ENCODE measurements at places on chromosomes 1 and 21.

DNA sequence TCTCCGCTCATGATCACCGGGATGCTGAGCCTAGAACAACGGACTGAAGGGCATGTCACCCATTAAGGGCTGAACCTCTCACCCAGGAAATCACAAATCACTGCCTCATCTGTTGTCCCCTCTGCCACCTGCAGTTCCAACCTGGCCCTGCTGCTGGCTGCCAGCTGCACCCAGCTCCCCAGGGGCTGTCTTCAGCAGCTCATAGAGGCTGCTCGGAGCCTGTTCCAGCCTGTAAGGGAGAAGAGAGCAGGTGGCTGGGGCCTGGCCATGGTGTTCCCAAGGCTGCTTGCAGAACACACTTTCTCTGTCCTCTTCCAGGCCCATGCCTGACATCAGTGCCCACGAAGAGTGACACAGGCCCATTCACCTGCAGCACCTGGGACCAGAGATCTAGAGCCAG, 44.5 kb upstream of the DISP3 start:
- no peak for DNase-seq

GRCh38 chr1:192984080-192984479, 75.1 kb downstream of the UCHL5 start:
- DNase-seq = no peak

GRCh38 chr1:193676996-193677549, 490.7 kb upstream of the B3GALT2 start:
- no peak for DNase-seq

DNA sequence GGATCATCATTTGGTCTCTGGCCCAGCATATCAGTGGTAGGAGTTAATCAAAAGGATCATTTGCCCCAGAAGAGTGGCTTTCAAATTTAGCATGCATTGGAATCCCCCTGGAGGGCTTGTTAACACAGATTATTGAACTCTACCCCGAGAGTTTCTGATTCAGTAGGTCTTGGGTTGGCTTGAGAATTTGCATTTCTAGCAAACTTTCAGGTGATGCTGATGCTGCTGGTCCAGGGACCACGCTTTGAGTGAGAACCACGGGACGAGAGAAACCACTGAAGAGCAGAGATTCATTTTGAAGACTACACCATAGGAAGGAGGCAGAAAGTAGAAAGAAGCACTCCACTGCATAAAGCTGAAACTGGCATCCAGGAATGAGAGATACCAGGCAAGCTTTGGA, 81.3 kb upstream of the DUSP10 start:
- DNase-seq = no peak

DNA sequence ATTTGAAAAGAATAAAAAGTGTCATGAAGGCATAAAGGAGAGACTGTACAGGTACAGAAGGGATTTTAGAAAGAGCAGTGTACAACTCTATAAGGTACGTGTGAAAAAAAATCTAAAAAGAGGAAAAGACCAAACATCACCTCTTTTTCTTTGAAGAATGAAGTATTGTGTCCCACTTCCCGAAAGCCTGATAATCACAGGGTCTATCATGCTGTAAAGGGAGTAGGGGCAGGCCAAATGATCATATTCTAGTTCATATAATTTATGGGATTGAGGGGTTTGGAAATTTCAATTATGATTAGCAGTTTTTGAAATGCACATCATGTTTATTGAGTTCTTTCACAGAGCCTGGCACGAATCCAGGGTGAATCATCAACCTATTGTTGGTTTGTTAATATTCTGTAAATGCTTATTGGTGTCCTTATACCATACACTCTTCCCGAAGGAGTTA, 910 bp upstream of the RERE start:
- no peak for DNase-seq

DNA sequence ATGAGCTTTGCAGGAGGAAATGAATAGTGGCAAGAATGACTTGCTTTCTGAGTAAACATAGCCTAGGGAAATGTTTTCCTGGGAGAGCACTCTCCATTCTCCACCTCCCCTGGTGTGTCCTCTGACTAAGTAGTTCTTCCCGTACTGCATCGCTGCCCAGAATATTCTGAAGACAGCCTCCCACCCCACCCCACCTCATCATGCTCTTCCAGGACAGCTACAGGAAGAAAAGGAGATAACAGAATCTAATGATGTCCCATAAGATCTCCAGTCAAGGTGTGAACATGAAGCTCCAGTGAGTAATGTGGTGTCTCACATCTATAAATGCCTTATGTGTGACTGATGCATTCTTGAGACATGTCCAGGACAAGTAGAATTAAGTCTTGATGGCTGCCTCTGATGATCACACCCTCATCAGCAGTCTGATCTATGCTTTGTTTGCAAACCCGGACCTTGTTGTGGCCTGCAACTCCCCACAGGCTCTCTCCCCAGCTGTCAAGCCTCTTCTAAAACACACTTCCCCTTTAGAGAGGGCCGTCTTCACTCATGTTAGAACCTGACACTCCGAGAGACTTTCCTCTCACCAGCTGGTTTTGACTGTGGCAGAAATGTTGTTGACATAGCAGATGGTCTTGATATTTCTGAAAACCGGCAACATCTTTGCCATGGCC, 183.0 kb downstream of the CYYR1 start:
- DNase-seq = no peak

DNA sequence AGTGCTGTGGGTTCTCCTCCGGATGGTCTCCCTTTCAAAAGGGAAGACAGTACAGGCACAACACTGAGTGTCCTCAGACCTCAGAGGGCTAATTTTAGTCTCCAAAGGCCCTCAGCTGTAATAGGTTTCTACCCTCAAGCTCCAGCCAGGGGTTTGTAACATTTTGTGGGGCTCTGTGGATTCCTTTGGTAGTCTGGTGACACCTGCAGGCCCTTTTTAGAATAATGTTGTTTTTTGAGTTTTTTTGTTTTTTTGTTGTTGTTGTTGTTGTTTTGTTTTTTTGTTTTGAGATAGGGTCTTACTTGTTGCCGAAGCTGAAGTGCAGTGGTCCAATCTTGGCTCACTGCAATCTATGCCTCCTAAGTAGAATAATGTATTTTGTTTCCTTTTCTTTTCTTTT, 15.0 kb upstream of the TMEM201 start:
- DNase-seq = peak; percentile 70

DNA sequence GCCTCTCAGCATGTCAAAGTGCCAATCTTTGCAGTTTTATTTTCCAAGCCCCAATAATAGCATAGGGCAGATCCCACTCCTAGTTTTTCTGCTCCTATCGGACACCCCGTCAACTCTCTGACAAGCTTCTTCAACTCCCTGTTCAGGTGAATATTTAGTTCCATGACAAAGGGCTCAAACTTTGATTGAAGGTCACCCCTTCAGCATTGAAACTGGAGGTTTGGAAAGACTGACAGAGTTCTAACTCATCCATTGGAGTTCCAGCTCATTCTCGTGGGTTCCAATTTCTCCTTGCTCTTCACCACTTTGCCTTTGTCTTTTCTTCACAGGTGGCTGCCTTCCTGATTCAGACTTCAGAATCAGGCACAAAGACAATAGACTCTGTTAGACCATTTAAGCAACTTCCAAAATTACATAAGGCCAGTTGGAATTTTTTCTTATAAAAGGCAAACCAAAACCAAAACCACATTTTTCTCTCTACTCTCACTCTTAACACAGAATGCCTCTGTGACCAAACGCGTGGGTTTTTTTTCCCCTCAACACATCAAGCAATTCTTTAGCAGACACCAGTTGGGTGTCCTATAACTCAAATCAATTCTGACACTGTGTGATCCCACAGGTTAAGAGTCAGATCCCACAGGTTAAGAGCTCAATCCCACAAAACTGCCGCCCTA, 169.3 kb upstream of the USP25 start:
- no peak for DNase-seq

GRCh38 chr1:6794164-6794563, 8.9 kb downstream of the CAMTA1 start:
- no peak for DNase-seq

DNA sequence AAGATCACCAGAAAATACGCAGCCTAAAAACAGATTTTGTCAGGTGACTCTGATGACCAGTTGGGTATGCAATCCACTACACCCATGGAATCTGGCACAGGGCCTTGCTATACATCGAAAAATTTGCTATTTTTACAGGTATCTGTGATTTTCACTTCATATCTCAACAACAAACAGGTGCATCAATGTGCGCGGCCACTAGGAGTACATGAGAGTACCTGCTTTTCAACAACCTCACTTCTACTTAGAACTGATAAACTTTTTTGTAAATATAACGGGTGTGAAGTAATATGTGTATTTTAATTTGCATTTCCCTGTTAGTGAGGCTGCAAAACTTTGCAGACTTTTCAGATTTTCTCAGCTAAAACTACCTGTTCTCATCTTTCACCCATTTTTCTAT, 80.8 kb downstream of the SLC45A1 start:
- no peak for DNase-seq

Measured in endodermal cell (in vitro differentiated cells).